CD4-positive, alpha-beta T cell (primary cell): ENCODE measurements at places on chromosomes 11 and 22.
A peak's percentile ranks its signal among the peaks of the same experiment; 100 is the strongest.

DNA sequence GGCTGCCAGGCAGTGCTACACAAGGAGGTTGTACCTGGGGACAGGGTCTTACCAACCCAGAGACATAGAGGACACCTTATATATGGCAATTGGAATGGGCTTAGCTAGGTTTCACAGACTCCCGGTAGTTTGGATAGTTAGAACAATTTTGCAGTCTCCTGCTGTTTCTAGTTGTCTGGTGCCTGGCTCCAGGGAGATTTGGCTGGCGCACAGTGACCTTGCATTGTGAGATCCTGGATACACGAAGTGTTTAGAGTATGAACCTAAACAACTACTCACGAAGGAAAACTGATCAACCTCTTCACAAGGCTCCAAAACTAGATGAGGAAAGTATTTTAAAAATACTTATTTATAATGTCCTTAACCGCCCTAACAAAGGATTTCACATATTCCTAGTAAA, 614.7 kb downstream of the FAM181B start:
- DNase-seq = no peak

GRCh38 chr22:31398231-31398630, 1.2 kb upstream of the DRG1 start:
- DNase-seq = no peak

- no peak for DNase-seq
Measured at GRCh38 chr11:13446444-13446843, 16.6 kb downstream of the BTBD10 start.

- DNase-seq = no peak
Measured at GRCh38 chr11:124873951-124874350, 8.7 kb downstream of the ROBO3 start.

GRCh38 chr11:10351765-10352641, 47.1 kb downstream of the ADM start:
- no peak for DNase-seq

- no peak for DNase-seq
Measured at GRCh38 chr11:111329306-111330204, 31.2 kb downstream of the POU2AF3 start.

- no peak for DNase-seq
Measured at GRCh38 chr11:24593332-24593731, 96.5 kb downstream of the LUZP2 start.

DNA sequence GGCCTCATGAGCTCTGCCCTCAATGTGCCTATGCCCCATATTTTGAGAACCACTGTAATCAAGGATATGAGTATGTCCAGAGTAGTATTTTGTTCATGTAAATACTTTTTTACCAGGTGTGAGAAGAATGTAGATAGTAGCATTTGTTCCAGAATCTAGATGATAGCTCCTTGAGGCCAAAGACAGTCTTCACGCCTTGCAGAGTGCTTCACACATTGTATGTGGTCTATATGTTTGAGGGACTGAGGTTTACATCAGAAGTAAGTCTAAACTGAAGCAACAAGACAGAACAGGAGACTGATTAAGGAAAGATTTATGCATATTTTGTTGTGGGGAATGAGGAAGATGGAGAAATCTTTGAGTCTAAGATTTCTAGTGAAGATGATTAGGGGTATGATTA, 12.5 kb downstream of the CEP57 start:
- DNase-seq = no peak

GRCh38 chr11:8289492-8289918, 25.8 kb upstream of the LMO1 start:
- DNase-seq = no peak

DNA sequence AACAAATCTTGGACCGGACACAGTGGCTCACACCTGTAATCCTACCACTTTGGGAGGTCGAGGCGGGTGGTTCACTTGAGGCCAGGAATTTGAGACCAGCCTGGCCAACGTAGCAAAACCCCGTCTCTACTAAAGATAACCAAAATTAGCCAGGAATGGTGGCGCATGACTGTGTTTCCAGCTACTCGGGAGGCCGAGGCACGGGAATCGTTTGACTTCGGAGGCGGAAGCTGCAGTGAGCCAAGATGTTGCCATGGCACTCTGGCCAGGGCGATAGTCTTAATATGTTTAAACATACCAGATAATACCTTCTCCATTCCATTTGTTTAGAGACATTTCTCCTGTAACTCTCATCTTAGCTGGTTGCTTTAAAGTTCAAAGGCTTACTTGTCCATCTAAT, 218.6 kb downstream of the ARHGAP42 start:
- DNase-seq = no peak

- peak; percentile 92 for DNase-seq
Measured at GRCh38 chr11:35040221-35040942, 98.6 kb upstream of the CD44 start.

DNA sequence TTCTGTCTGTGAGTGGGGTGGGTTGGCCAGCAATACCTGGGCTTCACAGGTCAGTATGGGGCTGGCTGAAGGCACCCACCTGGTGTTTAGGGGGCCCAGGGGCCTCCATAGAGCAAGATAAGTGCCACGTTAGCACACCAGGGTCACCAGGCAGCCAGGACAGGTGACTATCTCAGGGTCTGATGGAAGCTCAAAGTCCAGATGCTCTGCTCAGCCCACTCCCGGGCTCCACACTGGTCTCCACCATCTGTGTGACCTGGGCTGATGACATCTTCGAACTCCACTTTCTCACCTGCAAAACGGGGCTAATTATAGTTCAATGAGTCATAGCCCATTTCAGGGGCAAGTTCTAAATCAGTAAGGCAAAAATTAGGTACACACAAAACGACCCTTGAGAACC, 39.4 kb upstream of the PRDM11 start:
- no peak for DNase-seq

GRCh38 chr11:46697723-46698122, 2.7 kb downstream of the ARHGAP1 start:
- no peak for DNase-seq

GRCh38 chr11:73149105-73149504, 7.0 kb upstream of the FCHSD2 start:
- DNase-seq = no peak

GRCh38 chr11:111001081-111001430, 244.5 kb upstream of the POU2AF2 start:
- no peak for DNase-seq

DNA sequence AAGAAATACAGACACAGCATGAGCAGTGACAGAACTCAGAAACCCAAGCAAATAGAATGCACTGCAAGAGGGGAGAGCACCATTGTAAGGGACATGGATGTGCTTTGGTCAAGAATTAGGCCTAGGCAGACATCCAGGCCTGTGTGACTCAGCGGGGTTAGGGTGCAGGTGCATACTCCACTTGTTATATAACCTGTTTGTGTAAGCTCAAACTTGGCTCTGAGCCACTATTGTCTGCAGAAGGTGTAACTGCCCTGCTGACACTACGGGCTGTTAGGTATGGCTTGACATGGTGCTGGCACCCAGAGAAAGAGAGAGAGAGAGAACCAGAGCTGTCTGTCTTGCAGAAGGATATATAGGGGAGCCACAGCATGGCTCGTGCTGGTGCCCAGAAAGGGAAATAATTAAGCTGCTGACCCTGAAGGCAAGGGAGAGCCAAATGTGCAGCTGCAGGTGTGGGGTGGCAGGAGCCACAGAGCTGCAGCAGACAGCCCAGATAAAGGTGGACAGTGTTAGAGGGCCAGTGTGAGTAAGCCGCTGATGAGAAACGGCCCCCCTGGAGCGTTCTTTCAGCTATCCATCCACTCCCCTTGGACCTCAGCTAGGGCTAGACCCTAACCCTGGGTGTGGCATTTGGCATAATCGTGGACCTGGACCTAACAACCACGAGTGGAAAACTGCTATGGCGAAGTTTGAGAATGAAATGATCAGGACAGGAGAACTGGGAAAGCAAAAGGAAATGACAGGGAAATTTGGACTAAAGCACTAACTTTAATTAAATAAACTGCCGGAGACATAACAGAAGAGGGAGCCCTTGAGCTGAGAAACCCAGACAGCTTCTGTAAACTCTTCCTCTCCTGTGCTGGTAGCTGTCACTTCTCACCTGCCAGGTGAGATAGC, 253.0 kb upstream of the CCDC179 start:
- DNase-seq = no peak

DNA sequence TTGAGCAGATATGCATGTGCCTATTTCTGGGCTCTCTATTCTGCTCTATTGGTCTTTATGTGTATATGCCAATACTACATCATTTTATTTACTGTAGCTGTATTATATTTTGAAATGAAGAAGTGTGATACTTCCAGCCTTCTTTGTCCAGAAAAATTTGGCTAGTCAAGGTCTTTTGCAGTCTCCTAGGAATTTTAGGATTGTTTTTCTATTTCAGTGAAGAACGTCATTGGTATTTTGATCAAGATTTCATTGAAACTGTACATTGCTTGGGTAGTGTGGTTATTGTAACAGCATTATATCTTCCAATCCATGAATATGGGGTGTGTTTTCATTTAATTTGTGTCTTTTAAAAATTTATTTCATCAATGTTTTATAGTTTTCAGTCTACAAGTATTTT, 400.3 kb downstream of the AASDHPPT start:
- DNase-seq = no peak

DNA sequence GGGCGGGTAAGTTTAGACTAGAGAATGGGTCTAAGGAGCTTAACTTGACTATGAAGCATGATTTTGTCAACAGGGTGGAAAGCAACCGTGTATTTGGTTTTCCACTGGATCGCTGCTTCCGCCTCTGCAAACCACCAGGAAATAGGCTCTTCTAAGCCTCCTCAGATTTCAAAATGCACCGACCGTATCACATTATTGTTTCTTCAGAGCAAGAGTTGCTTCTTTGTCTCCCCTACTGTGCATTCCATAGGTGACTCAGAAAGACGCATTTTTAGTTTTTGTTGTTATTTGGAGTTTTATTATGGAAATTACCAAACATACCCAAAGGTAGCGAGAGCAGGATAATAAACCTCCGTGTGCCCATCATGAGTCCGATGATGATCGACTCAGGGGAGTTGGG, 64.3 kb upstream of the RASD2 start:
- DNase-seq = no peak

GRCh38 chr22:20167643-20168322, 16.9 kb upstream of the CCDC188 start:
- DNase-seq = no peak

DNA sequence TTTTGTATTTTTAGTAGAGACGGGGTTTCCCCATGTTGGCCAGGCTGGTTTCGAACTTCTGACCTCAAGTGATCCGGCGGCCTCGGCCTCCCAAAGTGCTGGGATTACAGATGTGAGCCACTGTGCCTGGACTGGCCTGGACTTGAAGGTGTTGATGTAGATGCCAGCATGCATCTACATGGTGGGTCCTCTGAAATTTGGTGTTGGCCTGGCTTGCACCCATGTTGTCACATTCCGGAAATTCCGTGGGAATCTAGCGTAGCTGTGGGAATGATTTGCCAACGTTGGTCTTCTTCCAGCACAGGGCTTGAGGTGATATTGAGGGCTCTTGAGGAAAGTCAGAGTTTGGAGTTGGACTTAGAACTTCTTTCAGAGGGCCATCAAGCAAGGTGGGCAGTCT, 6.5 kb downstream of the PACS1 start:
- no peak for DNase-seq

- peak; percentile 69 for DNase-seq
Measured at GRCh38 chr11:90204832-90205646, 17.8 kb downstream of the CHORDC1 start.

GRCh38 chr11:73716153-73717056, 44.5 kb downstream of the RAB6A start:
- DNase-seq = no peak

GRCh38 chr11:75087319-75088305, 9.1 kb downstream of the OR2AT4 start:
- no peak for DNase-seq

DNA sequence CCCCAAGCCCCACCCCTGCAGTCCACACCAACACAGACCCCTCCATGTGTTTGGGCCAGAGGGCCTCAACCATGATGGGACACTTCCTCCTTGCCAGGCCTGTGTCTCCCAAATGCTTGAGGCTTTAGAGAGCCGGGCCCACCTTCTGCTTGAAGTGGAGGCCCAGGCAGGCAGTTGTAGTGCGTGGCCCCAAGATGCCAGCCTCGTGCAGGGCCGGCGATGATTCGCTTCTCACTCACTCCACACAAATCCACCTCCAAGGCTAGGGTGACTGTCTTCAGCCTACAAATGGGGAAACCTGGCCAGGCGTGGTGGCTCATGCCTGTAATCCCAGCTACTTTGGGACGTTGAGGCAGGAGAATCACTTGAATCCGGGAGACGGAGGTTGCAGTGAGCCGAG, 5.7 kb downstream of the PRR5 start:
- DNase-seq = no peak

- peak; percentile 37 for DNase-seq
Measured at GRCh38 chr22:38940811-38941384, 16.5 kb upstream of the APOBEC3A start.

GRCh38 chr22:37328017-37328416, 45.7 kb downstream of the CYTH4 start:
- DNase-seq = no peak

GRCh38 chr11:112770033-112770432, 191.2 kb upstream of the NCAM1 start:
- DNase-seq = no peak

DNA sequence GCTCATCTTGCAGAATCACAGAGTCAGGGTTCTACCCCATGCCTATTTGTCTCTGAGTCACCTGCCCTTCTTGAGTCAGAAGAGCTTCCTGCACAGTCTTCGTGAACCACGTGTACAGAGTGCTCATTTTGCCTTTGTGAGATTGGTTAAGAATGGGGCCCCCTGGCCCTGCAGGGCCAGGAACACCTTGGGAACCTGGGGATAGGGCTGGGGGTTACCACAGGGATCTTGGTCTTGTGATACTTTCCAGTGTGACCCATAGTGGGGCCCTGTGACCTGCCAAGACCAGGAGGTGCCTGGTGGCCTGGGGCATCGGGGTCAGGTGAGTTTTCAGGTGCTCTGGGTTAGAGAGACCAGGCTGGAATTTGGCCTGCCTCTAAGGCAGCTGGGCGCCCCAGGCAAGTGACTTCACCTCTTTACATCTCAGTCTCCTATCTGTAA, 9.4 kb downstream of the TMPRSS13 start:
- DNase-seq = no peak

- no peak for DNase-seq
Measured at GRCh38 chr22:22871536-22872278, 15.9 kb upstream of the IGLL5 start.

DNA sequence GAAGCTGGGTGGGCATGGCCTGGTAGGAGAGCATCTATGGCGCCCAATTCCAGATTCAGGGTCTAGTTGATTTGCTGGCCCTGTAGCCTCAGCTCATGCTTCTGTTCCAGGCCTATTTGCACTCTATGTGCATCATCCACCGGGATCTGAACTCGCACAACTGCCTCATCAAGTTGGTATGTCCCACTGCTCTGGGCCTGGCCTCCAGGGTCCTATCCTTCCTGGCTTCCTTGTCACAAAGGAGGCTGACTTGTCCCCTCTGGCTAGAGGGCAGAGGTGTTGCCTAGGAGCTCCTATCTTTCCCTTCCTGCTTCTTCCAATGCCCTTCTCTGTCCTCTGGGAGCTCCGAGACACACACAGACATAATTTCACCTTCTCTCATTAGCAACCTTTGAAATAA, 21.3 kb downstream of the PIK3IP1 start:
- DNase-seq = no peak

GRCh38 chr11:9955391-9955790, 291.5 kb downstream of the SWAP70 start:
- DNase-seq = no peak

GRCh38 chr11:45560913-45561281, 104.5 kb downstream of the CHST1 start:
- no peak for DNase-seq

GRCh38 chr22:38111925-38112355, 1.5 kb upstream of the BAIAP2L2 start:
- DNase-seq = no peak

- no peak for DNase-seq
Measured at GRCh38 chr11:87894961-87895360, 280.3 kb downstream of the RAB38 start.

GRCh38 chr11:73186294-73186850, 31.7 kb upstream of the P2RY2 start:
- no peak for DNase-seq
